ENCODE measurements at places on chromosomes 1 and 21. TPM values are rescaled to one million over a fixed set of nuclear protein-coding genes. Genes with fewer than 3 reads are reported as not detected.
A peak's percentile ranks its signal among the peaks of the same experiment; 100 is the strongest.

KLHDC9 gene
- 1.1 TPM for total RNA-seq

DNA sequence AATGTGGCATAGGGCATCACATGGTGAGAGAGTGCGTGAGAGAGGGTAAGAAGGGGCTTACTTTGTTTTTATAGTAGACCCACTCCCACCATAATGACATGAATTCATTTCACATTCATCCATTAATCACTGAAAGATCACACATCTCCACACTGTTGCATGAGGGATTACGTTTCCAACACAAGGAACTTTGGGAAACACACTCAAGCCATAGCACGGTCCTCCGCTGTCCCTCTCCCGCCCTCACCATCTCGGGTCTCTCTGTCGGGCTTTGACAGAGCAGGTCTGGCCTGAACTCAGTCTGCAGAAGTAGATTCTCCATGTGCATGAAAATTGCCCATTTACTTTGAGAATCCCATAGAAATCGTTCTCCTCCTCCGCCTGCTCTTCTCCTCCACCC, 312.2 kb downstream of the MATN1 start:
- no peak for DNase-seq

GRCh38 chr1:228697207-228698016, 37.9 kb upstream of the RHOU start:
- DNase-seq = no peak

DNA sequence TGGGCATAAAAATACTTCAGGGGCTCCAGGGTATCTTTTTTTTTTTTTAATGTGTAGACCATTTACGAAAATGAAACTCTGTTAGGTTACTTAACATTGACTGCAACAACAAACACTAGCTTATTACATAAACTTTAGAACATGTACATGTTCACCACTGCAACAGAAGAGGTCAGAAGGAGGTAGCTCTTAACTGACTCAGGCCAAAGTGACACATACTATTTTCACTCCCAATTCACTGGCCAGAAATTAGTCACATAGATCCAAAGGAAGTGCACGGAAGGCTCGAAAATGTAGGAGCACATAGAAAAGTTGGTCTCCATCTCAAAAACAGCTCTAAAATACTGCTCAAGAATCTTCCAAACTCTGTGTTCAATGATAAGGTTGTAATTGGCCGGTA, 107.2 kb downstream of the AKT3 start:
- DNase-seq = no peak

GRCh38 chr1:245516284-245516759, 361.5 kb downstream of the KIF26B start:
- no peak for DNase-seq

GRCh38 chr1:247552231-247552630, 3.3 kb downstream of the GCSAML start:
- DNase-seq = no peak

- DNase-seq = peak; percentile 80
Observed at GRCh38 chr1:223844787-223845036, 1.0 kb downstream of the TP53BP2 start.

GPR25 gene
- 3.6 TPM for total RNA-seq

TMEM81 gene
- 3.9 TPM for total RNA-seq

DNA sequence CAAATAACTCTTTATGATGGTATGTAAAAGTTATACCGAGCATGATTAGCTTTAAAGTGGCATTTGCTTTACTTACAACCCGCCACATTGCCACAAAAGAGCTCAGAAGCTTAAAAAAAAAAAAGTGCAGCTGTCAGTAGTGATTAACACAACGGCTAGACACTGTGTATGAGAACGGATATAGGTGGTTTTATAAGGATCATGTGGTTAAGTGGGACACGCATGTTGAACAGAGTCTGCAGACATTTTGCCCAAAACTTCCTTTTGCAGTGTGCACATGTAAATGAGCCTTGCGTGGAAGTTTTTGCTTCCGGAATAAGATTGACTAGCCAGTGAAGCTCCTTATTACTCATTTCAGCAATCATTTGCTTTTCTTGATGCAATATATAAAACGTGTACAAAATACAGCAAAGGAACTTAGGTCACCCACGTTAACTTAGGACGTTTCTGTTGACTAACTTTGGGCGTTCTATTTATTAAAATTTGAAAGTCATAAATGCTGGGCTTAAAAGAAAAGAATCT, 58.7 kb upstream of the RGS1 start:
- no peak for DNase-seq

GRCh38 chr1:54375712-54376429, 30.3 kb downstream of the SSBP3 start:
- peak; percentile 82 for DNase-seq

S100A2 gene
- total RNA-seq = not detected

GRCh38 chr1:231982871-231983587, 356.4 kb downstream of the DISC1 start:
- no peak for DNase-seq

BMP8B gene
- 1.2 TPM for total RNA-seq

DNA sequence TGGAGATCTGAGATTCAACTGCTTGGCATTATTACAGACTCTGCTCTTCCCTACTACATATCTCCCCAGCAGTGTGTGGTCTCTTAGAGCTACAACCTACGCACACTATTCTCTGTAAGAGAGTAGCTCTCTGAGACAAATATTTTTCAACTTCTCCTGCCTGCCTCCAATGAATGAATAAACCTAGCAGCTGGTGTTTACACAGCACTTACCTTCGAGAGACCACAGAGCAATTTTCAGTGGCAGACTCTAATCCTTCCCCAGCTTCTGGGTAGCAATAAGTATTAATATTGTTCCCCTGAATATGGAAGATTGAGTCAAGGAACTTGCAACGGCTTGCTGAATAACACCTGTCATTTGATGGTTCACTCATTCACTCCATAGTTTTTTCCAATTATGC, 350.9 kb upstream of the SPAG17 start:
- no peak for DNase-seq

DNA sequence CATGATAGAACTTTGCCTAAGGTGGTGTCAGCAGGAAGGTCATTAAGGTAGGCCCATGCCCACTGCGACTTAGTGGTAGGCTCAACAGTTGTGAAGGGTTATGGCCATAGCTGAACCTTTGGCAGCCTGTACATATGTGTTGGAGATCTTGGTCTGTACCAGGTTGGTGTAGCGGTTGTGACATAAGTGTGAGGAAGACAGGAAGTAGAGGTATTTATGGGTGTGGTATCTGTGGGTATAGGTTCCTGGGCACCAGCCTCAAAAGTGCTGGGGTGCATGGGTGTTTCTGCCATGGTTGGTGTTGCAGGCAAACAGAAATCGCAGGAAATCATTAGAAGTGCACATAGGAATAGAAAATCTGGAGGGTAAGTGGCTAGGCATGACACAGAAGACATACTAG, 18.6 kb upstream of the LRIF1 start:
- DNase-seq = no peak

DNA sequence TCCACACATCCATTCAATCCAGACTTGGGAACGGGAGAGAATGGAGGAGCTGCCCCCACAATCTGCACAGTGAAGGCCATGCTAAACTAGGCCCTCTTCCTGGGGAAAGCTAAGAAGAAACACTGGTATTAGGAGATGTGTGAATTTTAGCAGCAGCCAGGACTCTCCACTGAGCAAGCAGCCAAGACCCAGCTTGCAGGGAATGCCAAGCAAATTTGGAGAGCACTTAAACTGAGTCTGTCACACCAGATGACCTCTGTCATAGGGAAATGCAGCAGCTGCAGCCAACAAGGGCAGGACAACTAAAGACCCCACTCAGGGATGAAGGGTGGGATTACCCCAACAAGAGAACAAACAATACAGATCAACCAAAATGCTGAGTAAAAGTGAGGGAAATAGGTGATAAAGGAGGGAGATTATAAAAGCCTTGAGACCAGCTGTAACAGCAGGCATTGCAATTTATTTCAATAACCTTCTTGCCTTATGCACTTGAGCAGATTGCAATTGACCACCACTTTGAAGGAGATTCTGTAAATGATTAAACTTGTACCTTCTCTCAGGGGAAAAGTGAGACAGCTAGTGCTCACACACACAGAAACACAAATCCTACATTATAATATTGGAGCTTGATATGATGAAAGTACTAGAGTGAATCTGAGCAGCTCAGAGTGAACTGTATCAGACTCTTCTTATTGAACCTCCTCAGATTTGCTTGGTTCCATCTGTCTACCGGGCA, 2.5 kb upstream of the CLCA1 start:
- no peak for DNase-seq

DNA sequence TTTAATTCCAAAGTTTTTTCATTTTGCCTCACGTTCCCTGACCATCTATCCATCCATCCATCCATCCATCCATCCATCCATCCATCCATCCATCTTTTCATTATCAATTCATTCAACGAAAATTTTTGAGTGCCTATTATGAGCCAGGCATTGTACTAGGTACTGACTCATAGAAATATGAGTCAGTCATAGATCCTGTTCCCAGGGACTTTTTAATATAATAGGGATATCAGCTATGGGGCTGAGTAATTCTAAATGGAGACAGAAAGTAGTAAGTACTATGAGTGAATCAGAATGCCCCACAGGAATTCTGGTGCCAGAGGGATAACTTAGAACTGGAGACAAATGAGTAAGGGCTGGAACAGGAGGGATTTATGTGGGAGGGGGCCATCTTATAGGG, 49.8 kb upstream of the GNG12 start:
- no peak for DNase-seq

GRCh38 chr1:6476483-6476882, 10.5 kb upstream of the TNFRSF25 start:
- no peak for DNase-seq

- no peak for DNase-seq
Observed at GRCh38 chr1:42873670-42874069, 27.3 kb downstream of the ZNF691 start.

GBP7 gene
- total RNA-seq = not detected

DNA sequence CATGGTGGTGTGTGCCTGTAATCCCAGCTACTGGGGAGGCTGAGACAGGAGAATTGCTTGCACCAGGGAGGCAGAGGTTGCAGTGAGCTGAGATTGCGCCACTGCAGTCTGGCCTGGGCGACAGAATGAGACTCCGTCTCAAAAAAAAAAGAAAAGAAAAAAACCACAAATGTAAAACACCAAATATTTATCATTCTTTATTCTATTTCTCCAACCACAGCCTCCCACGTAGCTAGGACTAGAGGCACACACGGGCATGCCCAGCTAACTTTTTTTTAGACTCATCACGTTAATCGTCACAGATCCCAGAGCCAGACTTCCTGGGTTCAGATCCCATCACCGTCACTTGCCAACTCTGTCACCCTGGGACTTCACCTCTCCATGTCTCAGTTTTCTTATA, 13.5 kb downstream of the DNAJC16 start:
- no peak for DNase-seq

FLAD1 gene
- 30.2 TPM for total RNA-seq

TRIM62 gene
- total RNA-seq = 8.0 TPM

C1QTNF12 gene
- total RNA-seq = not detected

TAS1R1 gene
- 0.34 TPM for total RNA-seq

GJA9 gene
- total RNA-seq = not detected

PLA2G2C gene
- 0.17 TPM for total RNA-seq

UBASH3A gene
- total RNA-seq = 10.6 TPM

GRCh38 chr1:158716335-158716734, 4.2 kb downstream of the OR6K3 start:
- DNase-seq = no peak

- DNase-seq = peak; percentile 23
Observed at GRCh38 chr21:45853703-45854342, 127.7 kb upstream of the COL6A1 start.

FAM177B gene
- 7.0 TPM for total RNA-seq

MTARC1 gene
- total RNA-seq = 10.1 TPM

PIGC gene
- 20.1 TPM for total RNA-seq

DNA sequence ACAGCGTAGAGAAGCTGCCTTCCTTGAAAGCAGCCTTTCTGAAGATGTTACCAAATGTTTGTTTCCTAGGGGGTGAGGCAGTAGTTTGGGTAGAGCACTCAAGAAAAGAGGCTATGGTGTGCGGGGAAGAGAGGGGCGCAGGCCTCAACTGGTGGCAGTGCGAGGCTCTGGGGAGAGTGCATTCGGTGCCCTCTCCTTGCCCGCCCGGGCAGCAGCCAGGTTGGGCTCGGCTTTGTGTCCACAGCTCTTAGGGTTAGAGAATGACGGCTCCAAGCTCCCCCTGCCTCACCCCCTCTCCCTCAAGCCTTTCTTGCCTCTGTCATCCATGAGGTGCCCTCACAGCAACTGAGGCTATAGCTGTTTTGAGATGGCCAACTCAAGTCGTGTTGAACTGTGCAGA, 899 bp upstream of the SLFNL1 start:
- no peak for DNase-seq

DNA sequence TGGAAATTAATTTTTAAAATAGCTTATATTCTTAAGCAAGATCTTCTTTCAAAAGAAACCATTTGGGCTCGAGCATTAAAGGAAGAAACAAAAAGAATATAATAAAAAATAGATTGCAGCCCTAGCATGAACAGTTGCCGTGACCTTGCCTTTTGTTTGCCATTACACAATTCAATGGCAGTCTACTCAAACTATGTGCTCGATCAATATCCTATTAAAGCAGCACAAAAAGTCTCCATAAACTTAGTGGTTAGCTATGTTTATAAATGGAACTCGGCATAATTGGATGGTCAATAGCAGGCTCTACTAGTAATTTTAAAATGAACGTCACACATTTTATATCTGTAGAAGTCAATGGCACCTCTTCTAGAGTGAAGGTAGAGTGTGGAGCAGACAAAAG, 256.5 kb downstream of the NFIA start:
- no peak for DNase-seq

NR1I3 gene
- total RNA-seq = not detected

CHODL gene
- 12.1 TPM for total RNA-seq

GRCh38 chr1:921011-921837, 2.5 kb upstream of the SAMD11 start:
- no peak for DNase-seq

DNA sequence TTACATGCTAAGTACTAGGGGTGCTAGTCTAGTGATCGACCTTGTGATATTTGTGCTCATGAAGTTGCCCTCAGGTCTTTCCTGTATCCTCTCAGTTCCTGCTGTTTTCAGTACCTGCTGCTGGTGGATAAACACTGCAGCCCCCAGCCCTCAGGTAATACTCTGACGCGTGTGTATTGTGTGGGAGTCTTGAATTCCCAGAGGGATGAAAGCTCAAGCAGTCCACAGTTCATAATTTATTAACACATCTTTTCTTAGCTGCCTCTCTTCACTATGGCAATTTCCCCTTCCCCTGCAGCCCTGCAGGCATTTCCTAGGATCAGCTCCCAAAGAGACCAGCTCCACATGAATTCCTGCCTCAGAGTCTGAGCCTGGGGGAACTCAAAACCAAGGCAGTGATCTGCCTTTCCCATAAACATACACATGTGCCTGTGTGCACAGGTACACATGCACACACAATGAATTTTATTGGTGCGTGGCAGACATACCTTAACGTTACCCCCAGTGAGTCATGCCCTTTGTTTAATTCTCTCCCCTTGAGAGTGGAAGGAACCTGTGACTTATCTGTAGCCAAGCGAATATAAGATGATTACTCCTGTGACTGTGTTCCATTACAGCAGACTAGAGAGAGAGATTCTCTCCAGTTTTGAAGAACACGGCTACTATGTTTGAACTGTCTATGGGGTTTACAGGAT, 14.1 kb upstream of the HMGCS2 start:
- no peak for DNase-seq

GRCh38 chr1:14367451-14367850, 231.0 kb upstream of the KAZN start:
- DNase-seq = no peak
